Lower leg skin (tissue), 4 donors: ENCODE measurements at places on chromosomes 7 and 10.

DNA sequence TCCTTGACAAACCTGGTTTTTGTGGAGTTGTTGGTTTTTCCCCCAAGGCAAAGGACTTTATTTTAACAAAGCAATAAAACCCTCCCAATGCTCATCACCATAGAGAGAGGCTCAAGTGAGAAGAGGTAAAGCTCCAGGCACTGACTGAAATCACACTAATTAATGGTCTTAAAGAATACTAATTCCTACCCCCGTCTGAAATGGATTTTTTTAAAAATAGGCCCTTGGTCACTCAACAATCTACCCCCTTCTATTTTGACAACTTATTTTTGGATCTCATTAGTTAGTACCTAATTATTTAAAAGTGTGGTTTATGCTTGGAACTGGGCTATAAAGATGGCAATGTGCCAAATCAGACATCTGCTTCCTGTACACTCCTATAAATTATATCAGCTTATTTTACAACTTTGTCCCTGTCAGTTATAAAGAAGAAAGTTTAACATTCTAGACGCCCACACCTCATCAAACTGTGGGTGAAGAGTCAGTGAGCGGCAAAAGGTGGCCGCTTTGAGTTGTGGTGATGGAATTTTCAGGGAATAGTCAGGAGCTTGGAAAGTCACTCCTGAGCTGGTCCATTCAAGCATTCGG, 10.6 kb downstream of the GLI3 start:
- DNase-seq: no peak

DNA sequence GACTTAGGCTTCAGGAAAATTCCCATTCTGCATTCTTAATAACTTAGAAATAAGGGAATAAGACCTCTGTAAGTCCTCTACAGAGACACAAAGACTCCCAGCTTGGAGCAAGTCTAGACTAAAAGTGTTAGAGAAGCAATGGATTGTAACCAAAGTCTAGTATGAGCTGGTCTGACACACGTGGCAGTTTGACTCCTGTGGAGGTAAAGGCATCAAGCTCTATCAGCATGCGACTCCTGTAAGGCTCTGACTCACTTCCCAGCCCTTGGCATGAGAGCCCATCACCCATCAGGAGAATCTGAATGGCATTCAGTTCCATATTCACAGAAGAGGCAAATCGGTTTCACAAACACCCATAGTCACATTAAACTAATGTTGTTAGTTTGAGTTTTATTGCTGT, 4.4 kb upstream of the VSTM4 start:
- DNase-seq: peak; percentile 39

DNA sequence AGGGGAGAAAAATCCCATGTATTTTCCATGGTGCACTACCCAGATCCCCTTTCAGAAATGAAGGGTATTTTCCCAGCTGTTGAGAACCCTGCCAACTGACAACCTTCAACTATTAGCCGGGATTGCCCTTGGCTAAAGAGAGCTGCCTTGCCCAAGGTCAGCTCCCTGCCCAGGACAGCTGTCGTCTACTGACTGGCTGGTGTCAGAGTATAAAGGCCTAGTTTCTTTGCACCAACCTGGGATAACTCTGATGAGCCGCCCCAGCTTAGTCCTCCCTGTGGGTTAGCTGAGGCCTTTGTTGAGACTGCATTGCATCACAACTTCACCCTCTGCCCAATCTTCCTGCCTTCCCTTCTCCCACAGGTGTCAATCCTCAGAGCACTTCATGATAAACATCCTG, 147.2 kb upstream of the RHEB start:
- no peak for DNase-seq

DNA sequence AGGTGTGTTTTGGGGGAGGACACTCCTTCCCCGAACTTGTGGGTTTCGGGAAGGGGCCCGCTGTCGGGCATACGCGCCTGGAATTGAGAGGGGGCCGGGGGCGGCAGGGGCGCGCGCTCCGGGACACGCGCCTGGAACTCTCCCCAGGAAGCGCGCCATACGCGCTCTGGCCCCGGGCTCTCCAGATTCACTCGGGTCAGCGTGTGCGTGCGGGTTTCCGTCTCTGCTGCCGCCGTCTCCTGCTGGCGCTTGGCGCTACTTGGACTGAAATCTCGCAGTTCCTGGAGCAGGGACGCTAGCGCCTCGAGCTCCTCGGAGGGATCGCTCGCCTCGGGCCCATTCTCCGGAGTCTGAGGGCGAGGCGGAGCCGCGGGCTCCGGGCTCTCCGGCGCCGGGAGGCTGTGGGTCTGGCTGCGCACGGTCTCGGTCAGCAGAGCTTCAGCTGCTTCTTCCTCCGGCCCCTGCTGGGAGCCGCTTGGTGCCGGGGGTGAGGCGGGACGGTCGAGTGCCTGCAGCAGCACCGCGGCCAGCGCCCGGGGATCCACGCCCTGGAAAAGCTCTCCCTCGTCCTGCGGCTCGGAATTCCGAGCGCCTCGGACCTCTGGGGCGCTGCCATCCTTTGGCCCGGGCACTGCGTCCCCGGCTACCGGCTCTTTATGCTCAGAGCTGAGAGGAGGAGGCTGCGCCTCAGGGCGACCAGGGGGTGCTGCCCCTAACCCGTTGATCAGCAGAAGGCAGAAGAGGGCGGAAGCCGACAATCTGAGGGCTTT, 1.1 kb downstream of the VGF start:
- DNase-seq: no peak
